Omental fat pad (tissue), 4 donors: ENCODE measurements at places on chromosomes 7 and 10. TPM values are rescaled to one million over a fixed set of nuclear protein-coding genes. Genes with fewer than 3 reads are reported as not detected.

Gene SPACDR
- total RNA-seq, result not detected

Gene CCDC172
- total RNA-seq, result not detected

Gene NCF1
- total RNA-seq, result 2.4 TPM

Gene DYDC2
- total RNA-seq, result not detected

Gene SPDYE1
- total RNA-seq, result not detected

Gene PRR15
- total RNA-seq, result 24.4 TPM

Gene HOGA1
- total RNA-seq, result 8.7 TPM

Gene GFRA1
- 142 TPM for total RNA-seq

Gene NYAP1
- total RNA-seq, result 2.4 TPM

Gene CFAP43
- total RNA-seq, result 0.38 TPM
